D721Med (cell line): ENCODE measurements at places on chromosomes 3 and 15.

- no peak for DNase-seq
These were observed 339.0 kb upstream of the PROK2 start for GRCh38 chr3:72123908-72124441.

DNA sequence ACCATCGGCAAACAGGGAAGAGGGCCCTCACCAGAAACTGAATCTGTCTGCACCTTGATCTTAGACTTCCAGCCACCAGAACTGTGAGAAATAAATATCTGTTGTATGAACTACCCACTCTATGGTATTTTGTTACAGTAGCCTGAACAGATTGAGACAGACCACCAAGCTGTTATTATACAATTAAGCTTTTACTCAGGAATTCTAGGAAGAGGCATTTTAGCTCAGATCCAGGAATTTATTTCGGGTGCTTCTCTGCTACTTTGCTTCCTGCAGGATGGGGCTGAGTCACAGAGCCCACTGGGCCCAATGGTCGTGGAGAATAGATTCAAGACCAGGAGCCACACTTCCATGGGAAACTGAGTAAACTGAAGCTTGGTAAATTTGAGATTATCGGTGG is 145.5 kb upstream of the PFN2 start:
- no peak for DNase-seq

DNA sequence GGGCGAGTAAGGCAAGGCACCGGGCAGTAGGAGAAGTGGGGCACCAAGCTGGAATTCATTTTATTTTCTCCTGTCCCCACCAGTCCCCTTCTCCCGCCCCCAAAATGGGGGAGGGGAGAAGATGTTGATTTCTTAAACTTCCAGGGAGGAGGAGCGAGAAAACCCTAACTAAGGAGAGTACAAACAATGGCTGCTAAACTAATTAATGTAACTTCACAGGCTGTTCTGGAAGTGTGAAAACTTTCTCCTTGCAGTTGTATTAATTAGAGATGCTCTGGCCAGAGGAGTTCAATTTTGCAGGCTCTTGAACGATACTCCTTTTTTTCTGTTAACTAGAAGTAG is 11.5 kb downstream of the ZIC4 start:
- DNase-seq = no peak

- DNase-seq = no peak
These were observed 41.5 kb downstream of the PRKCD start for GRCh38 chr3:53202331-53203015.

GRCh38 chr3:173221010-173221409 is 80.0 kb upstream of the SPATA16 start:
- DNase-seq = no peak

- DNase-seq = no peak
These were observed 164.5 kb downstream of the IGF1R start for GRCh38 chr15:98812716-98813446.

- no peak for DNase-seq
These were observed 44.1 kb downstream of the CHST2 start for GRCh38 chr3:143163562-143164100.

DNA sequence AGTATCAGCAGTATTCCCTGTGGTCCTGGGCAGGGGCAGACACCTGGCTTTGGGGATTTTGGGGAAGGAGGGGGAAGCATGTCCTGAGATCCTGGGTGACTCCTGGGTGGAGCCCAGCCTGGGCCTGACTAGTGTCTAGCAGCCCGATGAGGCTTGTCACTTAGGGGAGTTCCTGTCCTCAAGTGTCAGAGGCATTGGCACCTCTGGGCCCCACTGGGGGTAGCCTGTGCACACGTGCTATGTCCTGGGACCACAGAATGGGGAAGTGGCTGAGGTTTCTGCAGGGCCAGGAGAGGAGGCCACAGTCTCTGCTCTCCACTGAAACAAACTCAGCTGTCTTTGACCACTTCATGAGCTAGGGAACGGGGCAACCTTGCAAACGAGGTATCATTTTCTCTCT is 31.5 kb upstream of the ADCY5 start:
- no peak for DNase-seq

DNA sequence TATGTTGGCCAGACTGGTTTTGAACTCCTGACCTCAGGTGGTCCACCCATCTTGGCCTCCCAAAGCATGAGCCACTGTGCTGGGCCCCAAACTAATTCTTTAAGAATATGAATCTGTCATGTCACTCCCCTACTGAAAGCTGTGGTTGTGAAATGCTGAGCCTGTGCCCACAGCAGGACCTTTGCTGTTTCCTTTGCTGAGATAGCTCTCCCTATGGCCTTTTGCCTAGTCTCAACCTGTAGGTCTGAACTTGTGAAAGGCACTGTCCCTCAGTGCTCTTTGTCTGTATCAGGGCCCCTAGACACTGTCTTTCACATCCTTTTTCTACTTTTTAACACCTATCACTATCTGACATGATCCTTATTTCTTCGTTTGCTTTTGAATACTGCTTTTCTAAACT is 62.7 kb upstream of the CCR4 start:
- no peak for DNase-seq

GRCh38 chr3:13853978-13854296 is 25.9 kb downstream of the WNT7A start:
- DNase-seq = no peak

DNA sequence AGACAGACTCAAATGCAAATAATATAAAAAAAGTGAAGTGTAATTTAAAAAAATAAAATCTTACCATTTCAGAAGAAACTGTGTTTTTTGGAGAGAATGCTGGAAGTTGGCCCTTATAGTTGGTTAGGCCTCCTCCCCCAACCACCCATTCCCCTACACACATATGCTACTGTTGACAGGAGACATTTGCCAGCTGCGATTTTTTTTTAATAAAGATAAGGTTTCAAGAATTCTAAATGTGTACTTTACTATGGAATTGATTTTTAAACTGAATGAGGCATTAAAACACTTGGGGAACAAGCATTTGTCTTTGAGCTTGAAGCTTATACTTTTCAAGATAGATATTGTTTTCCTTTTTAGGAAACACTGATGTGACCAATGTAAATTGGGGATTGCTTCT is 4.4 kb upstream of the SSR3 start:
- no peak for DNase-seq

- no peak for DNase-seq
These were observed 1212.3 kb upstream of the GBE1 start for GRCh38 chr3:82973791-82974190.

- DNase-seq = no peak
These were observed 5.4 kb upstream of the LRRC15 start for GRCh38 chr3:194374935-194375334.

- no peak for DNase-seq
These were observed 67.7 kb downstream of the CYP19A1 start for GRCh38 chr15:51270706-51271105.

GRCh38 chr3:37272741-37273140 is 98.4 kb upstream of the LRRFIP2 start:
- DNase-seq = no peak

DNA sequence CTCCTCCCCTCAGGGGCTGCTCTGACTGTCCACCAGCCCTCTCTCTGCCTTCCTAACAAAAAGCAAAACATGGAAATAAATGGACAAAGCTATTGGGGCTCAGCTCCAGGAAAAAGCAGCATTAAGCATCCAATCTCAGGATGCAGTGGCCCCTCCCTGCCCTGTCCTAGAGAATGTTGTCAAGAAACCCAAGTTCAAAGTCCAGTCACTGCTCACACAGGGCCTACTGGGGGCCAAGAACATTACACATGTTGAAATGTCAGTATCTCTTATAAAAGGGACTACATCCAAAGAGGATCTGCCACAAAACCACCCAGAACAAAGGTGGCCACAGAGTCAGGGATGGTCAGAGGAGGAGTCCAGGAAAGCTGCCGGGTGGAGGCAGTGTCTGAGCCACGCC is 7.6 kb upstream of the GRIP2 start:
- no peak for DNase-seq

- DNase-seq = no peak
These were observed 51.7 kb downstream of the PRICKLE2 start for GRCh38 chr3:64173563-64173962.

- DNase-seq = no peak
These were observed 10.8 kb downstream of the CDAN1 start for GRCh38 chr15:42726114-42726513.

DNA sequence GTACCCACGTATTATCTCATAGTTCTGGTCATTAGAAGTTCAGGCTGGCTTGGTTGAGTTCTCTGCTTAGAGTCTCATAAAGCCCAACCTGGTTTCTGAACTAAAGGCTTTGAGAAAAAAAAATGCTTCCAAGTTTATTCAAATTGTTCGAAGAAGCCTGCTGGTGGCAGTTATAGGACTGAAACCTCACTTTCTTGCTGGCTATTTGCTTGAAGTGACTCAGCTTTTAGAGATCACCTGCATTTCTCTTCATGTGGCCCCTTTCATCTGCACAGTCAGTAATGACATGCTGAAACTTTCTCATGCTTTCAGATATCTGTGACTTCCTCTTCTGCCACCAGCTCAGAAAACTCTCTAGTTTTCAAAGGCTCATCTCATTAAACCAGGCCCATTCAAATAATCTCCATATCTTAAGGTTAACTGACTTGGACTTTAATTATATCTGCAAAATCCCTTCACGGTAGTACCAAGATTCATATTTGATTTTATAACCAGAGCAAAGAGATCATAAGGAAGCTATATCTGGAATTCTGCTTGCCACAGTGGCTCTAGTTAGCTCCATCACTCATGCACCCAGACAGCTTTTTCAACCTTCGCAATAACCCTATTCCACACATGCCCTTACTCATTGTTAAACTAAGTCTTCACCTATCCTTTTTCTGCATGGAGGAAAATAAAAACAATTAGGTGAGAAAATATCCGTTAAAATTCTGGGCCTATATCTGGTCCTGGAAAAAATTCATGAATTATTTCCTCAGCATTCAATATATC is 433.8 kb upstream of the CBLB start:
- DNase-seq = no peak

DNA sequence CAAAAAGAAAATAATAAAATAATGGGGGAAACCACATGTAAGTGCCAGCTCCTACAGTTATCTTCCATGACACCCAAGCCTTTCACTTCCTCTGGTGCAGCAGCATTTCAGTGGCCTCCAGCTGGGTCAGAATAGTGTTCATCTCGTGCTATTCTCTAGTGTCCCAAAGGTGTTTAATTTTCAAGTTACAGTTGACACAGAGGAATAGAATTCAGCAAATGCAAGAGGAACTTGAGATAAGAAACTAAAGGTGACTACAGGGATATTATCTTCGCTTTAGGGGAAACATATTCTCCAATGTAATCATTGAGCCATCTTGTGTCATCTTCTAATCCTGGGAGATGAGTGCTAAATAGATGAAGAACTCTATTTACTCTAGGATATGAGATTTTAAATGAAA is 212.8 kb downstream of the EPHA3 start:
- DNase-seq = no peak

GRCh38 chr15:48794697-48795134 is 16.2 kb downstream of the CEP152 start:
- DNase-seq = no peak

- DNase-seq = no peak
These were observed 18.7 kb downstream of the USF3 start for GRCh38 chr3:113677737-113678136.

GRCh38 chr15:59699810-59700431 is 10.8 kb upstream of the BNIP2 start:
- DNase-seq = no peak

- no peak for DNase-seq
These were observed 136.3 kb upstream of the ABHD17C start for GRCh38 chr15:80558631-80559319.

DNA sequence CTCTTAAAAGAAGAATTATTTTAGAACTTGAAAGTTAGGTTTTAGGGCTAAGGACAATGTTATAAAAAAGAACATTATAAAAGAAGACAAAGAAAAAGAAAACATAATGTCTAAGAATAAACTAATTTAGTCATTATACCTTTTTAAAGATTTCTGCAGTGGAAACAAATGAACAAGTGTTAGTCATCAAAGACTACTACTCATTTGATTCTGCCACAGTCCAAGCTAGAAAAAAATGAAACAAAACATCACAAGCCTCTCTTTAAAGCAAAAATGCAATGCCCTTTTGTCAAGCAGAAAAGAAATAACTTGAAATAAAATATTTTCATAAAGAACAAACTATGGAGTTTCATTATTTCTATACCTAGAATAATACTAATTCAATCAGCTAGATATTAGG is 102.0 kb downstream of the TBC1D5 start:
- DNase-seq = no peak

DNA sequence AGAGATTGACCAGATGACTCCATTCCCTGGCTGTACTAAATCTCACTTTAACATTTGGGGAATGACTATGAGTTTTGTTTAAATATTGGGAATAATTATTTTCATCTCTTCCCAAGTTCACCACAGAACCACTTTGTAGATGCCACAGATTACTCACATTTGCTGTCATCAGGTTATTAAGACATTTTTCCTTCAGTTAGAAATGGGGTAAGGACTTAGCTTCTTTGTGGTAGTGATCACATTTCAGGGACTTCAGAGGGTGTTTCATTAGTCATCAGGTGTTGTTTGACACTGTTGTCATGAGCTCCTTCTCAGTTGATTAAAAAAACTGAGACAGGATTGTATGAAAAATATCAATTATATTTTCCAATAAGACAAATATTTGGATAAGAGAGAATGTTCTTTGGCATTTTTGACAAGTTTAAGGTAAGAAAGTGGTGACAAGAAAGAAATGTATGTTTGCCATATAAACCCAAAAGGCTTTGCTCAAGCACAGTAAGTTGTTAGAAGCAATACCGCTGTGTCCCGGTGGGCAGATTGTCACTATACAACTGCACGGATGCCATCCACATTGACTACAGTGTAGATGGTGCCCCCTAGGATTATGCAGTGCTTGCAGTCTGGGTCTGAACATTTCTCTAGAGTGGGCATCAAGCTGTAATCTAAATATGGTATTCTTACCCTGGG is 22.3 kb downstream of the FBXL2 start:
- no peak for DNase-seq

DNA sequence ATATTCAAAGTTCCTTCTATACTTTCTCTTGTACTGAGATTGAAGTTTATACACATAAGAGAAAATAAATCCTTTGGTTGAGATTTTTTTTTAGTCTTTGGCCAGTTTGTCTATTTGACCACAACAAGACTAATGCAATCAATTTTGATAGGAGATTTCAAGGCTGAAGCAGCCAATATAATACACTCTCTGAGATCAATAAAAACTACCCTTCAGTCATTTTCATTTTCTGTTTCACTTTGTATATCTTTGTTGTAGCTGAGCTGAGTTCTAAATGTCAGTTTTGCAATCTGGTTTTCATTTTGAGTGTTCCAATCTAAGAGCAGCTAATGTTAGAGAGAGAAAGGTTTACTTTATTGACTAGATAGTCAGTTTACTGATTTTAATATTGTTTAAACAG is 623.8 kb upstream of the ROBO1 start:
- no peak for DNase-seq

GRCh38 chr3:149371001-149371722 is 6.3 kb downstream of the TM4SF1 start:
- no peak for DNase-seq

- no peak for DNase-seq
These were observed 275.9 kb downstream of the ZIC4 start for GRCh38 chr3:147130461-147130860.

GRCh38 chr15:100987143-100987542 is 68.0 kb downstream of the LRRK1 start:
- DNase-seq = no peak

- DNase-seq = no peak
These were observed 59.2 kb upstream of the TRAK1 start for GRCh38 chr3:42031808-42032480.
